ENCODE measurements at places on chromosomes 2 and 18. TPM values are rescaled to one million over a fixed set of nuclear protein-coding genes. Genes with fewer than 3 reads are reported as not detected.

ALLC gene
- not detected for total RNA-seq

RAPGEF4 gene
- 6.5 TPM for total RNA-seq

TMEM87B gene
- 15.7 TPM for total RNA-seq

FOXI3 gene
- total RNA-seq: not detected

CXCR4 gene
- 4.2 TPM for total RNA-seq

CFAP221 gene
- 0.17 TPM for total RNA-seq

UGT1A9 gene
- not detected for total RNA-seq

SRD5A2 gene
- 0.06 TPM for total RNA-seq

ESPNL gene
- total RNA-seq: 0.78 TPM

MROH2A gene
- total RNA-seq: not detected

DNA sequence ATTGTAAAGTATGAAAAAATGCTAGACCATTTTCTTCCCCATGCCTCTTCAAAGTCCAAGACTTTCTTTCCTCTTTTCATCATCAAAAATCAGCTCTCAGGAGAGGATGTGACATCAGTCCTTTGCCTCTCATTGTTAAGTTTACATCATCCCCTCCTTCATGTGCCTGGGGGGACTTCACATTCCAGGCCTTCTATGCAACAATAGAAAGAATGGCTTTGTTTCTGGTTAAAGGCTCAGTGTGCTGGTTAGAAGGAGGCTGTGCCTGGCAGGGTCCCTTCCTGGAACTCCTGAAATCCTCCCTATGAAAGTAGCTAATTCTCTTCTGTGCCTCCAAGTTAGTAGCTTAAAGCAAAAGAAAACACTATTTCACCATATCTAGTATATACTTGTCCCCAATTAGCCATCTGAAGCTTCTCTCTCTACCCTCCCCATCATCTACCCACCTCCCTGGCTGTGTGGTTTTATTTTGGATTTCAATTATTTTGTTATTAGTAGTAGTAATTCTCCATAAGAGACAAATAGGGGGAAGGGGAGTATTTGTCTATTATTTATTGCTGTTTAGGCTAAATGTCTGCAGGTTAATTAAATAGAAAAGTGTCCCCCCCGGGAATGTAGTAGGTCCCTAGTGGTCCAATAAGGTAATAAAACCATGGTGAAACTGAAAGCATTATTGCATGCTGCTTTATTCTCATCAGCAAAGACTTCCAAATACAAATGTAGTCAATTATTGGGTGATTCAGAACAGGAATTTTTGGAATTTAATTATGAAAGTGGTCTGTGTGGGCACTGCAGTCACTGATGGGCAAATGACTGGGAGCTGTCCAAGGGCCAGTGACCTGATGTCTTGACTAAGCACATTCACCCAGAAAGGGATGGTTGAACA, 69.0 kb downstream of the CPO start:
- H3K4me1 ChIP-seq: no peaks in the 10 kb centered on the region
- no peaks in the 10 kb centered on the region for H3K36me3 ChIP-seq
- no peak for DNase-seq

- no peaks in the 10 kb centered on the region for H3K27me3 ChIP-seq
- H3K36me3 ChIP-seq: no peaks in the 10 kb centered on the region
- DNase-seq: no peak
- no peak overlapping the region for H3K4me3 ChIP-seq
- no peak overlapping the region for H3K27ac ChIP-seq
These were observed 129.7 kb downstream of the LRP2 start for GRCh38 chr2:169232551-169233154.

GRCh38 chr2:95353613-95354468, 48.7 kb upstream of the FAHD2A start:
- no peak overlapping the region for H3K27ac ChIP-seq
- no peaks in the 10 kb centered on the region for H3K27me3 ChIP-seq
- no peaks in the 10 kb centered on the region for H3K4me1 ChIP-seq
- H3K4me3 ChIP-seq: no peak overlapping the region
- H3K36me3 ChIP-seq: no peaks in the 10 kb centered on the region

DNA sequence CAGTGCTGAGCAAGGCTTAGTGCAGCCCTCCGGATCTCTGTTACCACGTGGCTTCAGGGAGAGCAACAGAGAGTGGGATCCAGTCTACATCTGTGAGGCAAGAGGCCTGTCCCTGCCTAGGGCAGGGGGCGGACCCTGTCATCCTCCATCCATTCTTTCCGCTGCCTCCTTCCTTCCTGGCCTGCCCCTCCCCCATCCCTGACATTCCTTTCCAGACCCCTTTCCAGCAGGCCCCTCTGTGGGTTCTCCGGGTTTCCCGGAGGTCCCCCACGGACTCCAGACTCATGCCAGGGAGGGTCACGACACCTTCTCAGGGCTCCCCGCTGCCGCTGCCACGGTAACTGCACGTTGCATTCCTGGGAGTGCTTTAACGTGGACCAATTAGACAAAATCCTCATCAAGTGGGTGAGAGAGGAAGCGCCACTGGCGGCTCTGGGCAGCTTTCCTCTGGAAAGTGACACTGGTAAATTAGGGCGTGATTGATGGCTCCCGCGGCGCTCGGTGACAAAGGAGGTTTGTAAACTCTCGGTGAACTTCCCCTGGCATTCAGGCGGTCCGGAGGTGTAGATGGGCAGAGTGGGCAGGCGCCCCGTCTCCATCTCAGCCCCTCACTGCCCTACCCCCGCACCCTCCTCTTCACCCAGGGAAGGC, 11.4 kb downstream of the ATOH8 start:
- H3K36me3 ChIP-seq: no peaks in the 10 kb centered on the region
- H3K27ac ChIP-seq: no peak overlapping the region
- DNase-seq: no peak
- no peaks in the 10 kb centered on the region for H3K27me3 ChIP-seq

- peaks cover 100% of the 10 kb centered on the region for H3K4me1 ChIP-seq
- no peak overlapping the region for H3K4me3 ChIP-seq
These were observed 9.1 kb downstream of the KLF7 start for GRCh38 chr2:207156451-207157161.

GRCh38 chr2:66478731-66479316, 43.9 kb downstream of the MEIS1 start:
- no peak overlapping the region for H3K27ac ChIP-seq
- H3K4me1 ChIP-seq: peaks cover 40% of the 10 kb centered on the region
- DNase-seq: no peak
- H3K27me3 ChIP-seq: no peaks in the 10 kb centered on the region
- H3K36me3 ChIP-seq: peaks cover 24% of the 10 kb centered on the region

DNA sequence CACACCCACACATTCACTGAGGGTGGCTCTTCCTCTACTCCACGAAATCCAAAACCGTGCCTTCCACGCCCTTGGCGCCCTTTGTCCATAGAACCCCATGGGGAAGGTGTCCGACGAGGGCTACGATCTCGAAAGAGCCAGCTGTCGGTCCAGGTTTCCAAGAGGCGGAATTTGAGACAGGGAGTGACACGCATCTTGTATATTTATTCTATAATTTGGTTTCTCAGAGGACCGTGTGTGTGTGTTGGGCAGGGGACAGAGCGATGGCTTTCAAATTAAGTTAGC, 726 bp downstream of the C2orf69 start:
- DNase-seq: no peak
- H3K27me3 ChIP-seq: no peaks in the 10 kb centered on the region
- H3K4me3 ChIP-seq: peak overlapping the region; percentile 69
- peak overlapping the region; percentile 98 for H3K27ac ChIP-seq
- H3K36me3 ChIP-seq: peaks cover 10% of the 10 kb centered on the region

- H3K4me3 ChIP-seq: no peak overlapping the region
- DNase-seq: no peak
- H3K36me3 ChIP-seq: no peaks in the 10 kb centered on the region
These were observed 326.9 kb upstream of the TNP1 start for GRCh38 chr2:217186668-217187159.

DNA sequence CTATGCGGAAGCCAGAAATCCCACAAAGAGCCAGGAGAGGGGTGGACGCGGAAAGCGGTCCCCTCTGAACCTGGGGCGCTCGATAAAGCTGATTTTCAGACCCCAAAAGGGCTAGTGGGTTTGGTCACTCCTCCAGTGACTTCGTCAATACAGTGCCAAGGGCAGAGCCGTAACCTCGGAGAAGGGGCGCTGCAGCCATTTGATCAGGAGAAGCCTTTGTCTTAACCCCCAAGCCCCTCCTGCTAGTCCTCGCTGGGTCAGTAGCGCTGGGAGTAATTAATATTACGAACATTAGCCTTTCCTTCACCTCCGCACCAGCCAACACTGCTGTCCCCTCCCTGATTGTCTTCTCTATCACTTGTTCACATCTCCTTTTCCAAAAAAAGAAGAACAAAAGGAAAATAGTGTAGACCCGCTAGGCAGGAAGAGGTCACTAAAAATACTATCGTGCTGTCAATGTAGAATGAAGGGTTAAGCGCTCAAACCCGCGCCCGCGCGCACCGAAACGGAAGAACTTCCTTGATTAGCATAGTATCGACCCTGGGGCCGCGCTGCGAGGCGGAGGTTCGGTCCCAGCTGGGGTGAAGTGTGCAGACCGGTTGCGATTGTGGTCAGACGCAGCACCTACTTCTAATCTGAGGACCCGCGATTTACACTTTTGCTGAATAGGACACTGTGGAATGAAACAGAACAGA, 63.2 kb upstream of the MAPRE2 start:
- H3K27ac ChIP-seq: peak overlapping the region; percentile 65
- peaks cover 32% of the 10 kb centered on the region for H3K4me1 ChIP-seq
- peak overlapping the region; percentile 89 for H3K4me3 ChIP-seq
- DNase-seq: no peak
- H3K36me3 ChIP-seq: no peaks in the 10 kb centered on the region

DNA sequence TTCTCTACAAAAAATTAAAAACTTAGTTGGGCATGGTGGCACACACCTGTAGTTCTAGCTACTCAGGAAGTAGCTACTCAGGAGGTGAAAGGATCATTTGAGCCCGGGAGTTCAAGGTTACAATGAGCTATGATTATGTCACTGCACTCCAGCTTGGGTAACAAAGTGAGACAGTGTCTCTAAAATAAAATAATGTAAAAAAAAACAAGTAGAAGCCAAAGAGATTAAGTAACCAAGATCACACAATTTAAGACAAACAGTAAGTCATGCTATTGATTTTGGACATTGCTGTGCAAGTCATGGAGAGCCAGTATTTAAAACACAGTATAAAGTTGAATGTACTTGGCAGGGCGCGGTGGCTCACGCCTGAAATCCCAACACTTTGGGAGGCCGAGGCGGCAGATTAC, 20.5 kb downstream of the ITSN2 start:
- DNase-seq: no peak
- no peak overlapping the region for H3K4me3 ChIP-seq
- H3K36me3 ChIP-seq: no peaks in the 10 kb centered on the region
- peaks cover 19% of the 10 kb centered on the region for H3K4me1 ChIP-seq

- H3K36me3 ChIP-seq: no peaks in the 10 kb centered on the region
- no peak for DNase-seq
- H3K27ac ChIP-seq: no peak overlapping the region
- no peaks in the 10 kb centered on the region for H3K27me3 ChIP-seq
- no peaks in the 10 kb centered on the region for H3K4me1 ChIP-seq
These were observed 140.5 kb downstream of the ST6GAL2 start for GRCh38 chr2:106745468-106745867.

DNA sequence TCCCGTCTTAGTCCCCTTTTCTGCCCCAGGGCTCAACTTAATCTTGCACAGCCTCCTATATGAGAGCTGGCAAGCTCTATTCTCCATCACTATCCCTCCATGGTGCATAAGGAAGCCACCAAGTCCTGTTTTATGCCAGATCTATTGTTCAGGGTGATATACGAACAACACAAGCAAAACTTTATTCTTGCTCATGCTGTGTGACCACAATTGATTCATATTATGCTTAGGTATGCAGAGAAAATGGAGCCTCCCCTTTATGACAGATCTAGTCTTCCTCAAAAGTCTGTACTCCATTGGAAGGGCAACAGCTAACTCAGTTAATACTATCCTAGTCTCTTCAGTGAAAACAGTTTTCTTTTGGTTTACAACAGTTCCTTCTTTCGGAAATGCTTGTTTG, 94.0 kb upstream of the STON1 start:
- no peak for DNase-seq
- H3K27ac ChIP-seq: no peak overlapping the region
- H3K27me3 ChIP-seq: no peaks in the 10 kb centered on the region
- H3K4me1 ChIP-seq: peaks cover 6% of the 10 kb centered on the region
- no peaks in the 10 kb centered on the region for H3K36me3 ChIP-seq

DNA sequence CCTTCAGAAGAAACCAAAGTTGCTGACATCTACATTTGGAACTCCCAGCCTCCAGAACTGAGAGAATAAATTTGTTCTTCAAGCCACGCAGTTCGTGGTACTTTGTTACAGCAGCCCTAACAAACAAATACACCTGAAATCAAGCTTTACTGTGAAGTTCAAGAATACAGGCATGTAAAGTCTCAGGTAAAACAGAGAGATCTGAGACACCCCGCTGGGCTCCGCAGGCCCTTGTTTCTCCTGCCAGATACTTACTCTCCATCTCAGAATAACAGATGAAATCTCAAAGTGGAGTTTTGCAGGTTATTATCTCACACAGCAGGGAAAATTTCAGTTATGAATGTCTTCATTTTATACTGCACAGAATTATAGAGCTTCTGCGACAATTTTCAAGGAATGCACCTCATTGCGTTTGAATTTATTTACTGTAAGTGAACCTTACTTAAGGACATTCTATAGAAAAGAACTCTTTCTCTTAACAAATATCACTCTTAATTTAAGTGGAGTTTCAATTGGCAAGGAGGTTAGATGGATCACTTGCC, 492.4 kb upstream of the LRATD1 start:
- no peak overlapping the region for H3K4me3 ChIP-seq
- no peak overlapping the region for H3K27ac ChIP-seq
- H3K36me3 ChIP-seq: no peaks in the 10 kb centered on the region
- no peak for DNase-seq
- no peaks in the 10 kb centered on the region for H3K4me1 ChIP-seq
- H3K27me3 ChIP-seq: no peaks in the 10 kb centered on the region

DNA sequence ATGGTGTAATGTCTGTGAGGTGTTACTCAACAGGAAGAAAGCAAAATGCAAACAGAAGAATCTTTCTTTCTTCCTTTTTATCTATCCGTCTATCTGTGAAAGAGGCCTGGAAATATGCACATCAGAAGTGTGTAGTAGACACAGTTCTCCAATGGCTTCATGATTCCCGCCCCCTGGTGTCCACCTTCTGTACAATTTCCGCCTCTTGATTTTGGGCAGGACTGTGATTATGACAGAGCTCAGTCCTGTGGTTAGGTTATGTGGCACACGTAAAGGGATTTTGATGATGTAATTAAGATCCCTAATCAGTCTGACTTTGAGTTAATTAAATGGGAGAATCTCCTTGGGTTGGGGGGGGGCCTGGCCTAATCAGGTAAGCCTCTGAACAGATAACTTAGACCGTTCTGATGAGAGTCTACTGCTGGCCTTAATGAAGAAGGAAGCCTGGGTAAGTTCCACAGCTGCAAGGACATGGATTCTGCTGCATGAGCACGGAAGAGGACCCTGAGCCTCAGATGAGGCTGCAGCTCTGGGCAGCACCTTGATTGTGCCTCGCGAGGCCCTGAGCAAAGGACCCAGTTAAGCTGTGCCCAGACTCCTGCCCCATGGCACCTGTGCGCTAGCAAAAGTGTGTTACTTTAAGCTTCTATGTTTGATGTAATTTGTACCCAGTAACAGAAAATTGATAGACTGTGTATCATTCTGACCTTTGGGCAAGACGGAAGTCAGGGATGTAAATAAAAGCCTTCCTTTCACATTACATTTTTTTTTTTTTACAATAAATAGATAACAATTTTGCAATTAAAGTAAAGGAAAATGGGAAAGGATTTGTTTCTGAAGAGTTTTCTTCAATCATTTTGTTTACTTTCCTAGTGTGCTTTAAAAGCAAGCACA, 11.3 kb upstream of the KCNF1 start:
- no peaks in the 10 kb centered on the region for H3K4me1 ChIP-seq
- no peaks in the 10 kb centered on the region for H3K27me3 ChIP-seq
- DNase-seq: no peak
- no peak overlapping the region for H3K4me3 ChIP-seq
- H3K36me3 ChIP-seq: no peaks in the 10 kb centered on the region
- H3K27ac ChIP-seq: no peak overlapping the region

- no peaks in the 10 kb centered on the region for H3K27me3 ChIP-seq
- H3K4me3 ChIP-seq: no peak overlapping the region
- H3K36me3 ChIP-seq: no peaks in the 10 kb centered on the region
These were observed 94.1 kb upstream of the ZNF532 start for GRCh38 chr18:58770601-58771000.
